ENCODE measurements at places on chromosomes 3 and 15.
A peak's percentile ranks its signal among the peaks of the same experiment; 100 is the strongest.

GRCh38 chr3:40042752-40043443 is 233.5 kb downstream of the MYRIP start:
- no peak for DNase-seq

DNA sequence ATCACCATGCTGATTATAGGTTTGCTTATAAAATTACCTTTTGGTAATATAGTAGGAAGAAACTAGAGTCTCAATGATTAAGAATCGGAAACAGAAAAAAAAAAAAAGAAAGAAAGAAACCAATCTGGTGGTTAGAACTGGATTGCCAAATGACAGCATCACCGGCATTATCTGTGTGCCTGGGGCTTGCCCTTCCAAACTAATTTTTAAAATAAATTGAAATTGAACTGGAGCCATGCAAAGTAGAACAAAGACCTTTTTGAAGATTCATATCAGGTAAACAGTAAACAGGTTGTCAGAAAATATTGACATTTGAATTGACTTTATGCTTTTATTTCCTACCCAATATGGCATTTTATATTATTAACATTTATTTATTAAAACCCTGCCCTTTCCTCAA is 11.2 kb upstream of the CPB1 start:
- DNase-seq = no peak

GRCh38 chr3:161371441-161372320 is at the start of gene SPTSSB:
Gene SPTSSB (minus strand): TSS chr3:161371517. CDS start chr3:161346323, 25,194 bp downstream.
- peak; percentile 2 for DNase-seq

DNA sequence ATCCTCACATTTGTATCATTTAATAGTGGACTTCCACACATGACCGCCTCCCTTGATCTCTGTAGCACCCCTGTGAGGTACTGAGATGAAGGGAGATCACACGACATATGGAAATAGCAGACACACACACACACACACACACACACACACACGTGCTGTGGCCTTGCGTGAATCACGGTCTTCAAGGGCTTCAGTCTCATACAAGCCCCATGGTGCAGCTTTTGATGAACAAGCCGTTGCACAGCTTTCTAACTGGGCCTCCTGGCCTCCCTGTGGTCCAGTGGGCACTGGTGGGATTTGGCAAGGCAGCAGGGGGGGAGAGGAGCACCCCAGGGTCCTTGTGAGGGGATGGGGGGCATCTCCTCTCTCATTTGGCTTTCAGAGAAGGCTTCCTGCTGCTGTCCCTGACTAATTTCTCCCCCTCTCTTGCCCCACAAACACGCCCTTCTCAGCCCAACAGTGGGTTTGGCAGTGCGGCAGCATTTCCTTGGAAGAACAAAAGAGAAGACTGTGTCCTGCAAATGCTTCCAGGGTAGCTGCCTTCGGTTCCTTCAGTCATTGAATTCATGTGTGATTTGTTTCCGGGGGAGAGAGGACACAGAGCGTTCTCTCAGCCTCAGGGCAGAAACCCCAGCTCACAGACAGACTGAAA is 98.7 kb downstream of the SMAD6 start:
- no peak for DNase-seq

GRCh38 chr3:173351886-173352285 is 45.7 kb upstream of the NLGN1 start:
- no peak for DNase-seq

GRCh38 chr3:13159890-13160289 is 86.7 kb upstream of the IQSEC1 start:
- DNase-seq = no peak

GRCh38 chr3:50316657-50317242 is 5.8 kb downstream of the HYAL2 start:
- DNase-seq = no peak

DNA sequence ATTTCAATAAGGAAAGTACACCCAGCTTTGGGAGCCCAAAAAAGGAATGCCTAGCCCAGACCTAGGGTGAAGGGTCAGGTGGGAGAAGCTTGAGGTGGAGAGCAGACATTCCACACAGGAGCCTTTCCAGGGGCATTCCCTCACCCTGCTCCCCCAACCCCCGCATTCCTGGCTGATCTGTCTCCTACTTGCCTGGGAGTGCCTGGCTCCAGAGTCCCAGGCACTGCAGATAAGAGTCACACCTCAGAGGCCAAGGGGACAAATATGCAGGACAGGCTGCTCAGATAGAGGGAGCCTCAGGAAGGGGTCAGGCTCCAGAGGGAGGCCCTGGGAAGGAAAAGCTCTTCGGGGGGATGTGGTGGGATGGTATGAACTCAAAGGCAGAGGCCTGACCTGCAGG is 20.8 kb upstream of the HCN4 start:
- no peak for DNase-seq

- no peak for DNase-seq
These were observed 16.3 kb downstream of the SNX33 start for GRCh38 chr15:75663931-75664421.

DNA sequence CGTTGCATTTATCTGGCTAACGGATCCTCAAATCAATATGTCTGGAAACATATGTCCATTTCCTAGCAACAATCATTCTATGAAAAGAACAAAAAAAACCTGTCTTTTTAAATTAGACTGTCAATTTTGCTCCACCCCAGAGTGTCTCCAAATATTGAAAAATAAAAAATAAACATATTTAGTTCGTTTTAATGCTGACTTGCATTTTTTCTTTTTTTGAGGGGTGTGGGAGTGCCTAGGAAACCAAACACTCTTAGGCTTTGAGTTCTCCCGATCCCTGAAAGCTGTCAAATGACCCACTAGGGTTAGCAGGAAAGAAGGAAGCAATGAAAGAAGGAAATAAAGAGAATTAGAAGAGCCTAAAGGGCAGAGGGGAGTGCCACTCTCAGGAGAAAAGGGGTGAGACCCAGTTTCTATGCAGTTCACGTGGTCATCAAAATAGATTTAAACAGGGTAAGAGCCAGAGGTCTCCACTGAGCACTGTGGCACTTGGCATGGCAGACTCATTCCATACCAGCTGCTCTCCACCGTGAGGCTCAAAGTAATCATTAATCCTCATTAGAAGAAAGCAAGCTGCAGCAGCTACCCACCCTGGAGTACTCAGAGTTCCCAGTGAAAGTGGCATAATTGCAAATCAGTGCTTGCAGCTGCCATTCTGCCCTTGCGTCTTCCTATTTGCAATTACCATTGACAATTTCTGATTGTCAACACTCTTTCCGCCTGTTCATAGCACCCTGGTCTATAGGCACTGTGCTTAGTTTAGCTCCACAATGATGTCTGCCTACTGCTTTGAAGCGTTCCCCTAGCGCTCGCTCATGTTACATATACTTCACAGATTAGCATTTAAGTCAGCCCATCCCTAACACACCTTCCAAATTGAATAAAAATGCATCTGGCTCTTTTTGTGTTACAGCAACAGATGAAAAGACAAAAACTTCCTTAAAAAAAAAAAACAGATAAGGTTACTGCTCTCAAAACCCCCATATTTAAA is 32.3 kb downstream of the PDZRN3 start:
- no peak for DNase-seq

DNA sequence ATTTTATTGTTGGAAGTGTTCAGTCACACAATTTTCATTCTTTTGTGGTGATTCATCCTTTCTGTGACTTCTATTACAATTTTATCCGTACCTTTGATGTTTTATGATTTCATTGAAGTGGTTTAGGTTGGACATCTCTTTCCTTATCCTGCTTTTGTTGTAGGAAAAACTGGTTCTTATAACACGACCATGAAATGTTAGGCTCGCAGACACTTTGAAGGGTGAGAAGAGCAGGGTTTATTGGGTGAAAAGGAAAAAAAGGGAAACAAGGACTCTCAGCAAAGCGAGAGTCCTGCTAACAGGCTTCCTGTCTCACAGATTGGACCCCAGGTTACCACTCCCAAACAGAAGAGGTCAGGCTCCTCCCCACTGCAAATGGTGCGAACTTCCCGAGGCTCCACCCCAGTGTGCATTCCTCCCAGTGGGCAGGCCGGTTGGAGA is 257.4 kb downstream of the STXBP5L start:
- DNase-seq = no peak

GRCh38 chr3:117063930-117064329 is 354.4 kb downstream of the TUSC7 start:
- DNase-seq = no peak

DNA sequence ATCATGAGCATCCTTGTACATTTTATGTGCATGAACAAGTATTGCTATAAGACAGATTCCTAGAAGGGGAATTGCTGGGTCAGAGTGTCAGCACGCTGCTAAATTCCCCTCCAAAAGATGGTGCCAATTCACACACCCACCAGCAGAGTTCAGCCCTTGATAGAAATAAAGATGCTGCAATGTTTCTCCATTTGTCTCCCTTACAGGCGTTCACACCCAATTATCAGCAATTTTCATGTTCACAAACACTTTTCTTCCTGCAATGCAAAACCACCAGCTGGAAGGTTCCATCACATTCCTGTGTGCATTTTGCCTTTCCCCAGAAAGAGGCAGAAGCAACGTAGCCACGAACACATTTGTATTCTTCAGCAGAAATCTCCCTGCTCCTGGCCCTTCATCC is 3.3 kb upstream of the TAMM41 start:
- no peak for DNase-seq
